ENCODE measurements at places on chromosomes 6 and 20. TPM values are rescaled to one million over a fixed set of nuclear protein-coding genes. Genes with fewer than 3 reads are reported as not detected.

APCDD1L gene
- total RNA-seq, result 3.0 TPM

NKAIN4 gene
- total RNA-seq, result 3.7 TPM

C20orf144 gene
- not detected for total RNA-seq

TNFRSF21 gene
- total RNA-seq, result 6.7 TPM

PRSS16 gene
- 0.99 TPM for total RNA-seq

C6orf132 gene
- total RNA-seq, result 14.5 TPM
